ENCODE measurements at places on chromosomes 11 and 22.

DNA sequence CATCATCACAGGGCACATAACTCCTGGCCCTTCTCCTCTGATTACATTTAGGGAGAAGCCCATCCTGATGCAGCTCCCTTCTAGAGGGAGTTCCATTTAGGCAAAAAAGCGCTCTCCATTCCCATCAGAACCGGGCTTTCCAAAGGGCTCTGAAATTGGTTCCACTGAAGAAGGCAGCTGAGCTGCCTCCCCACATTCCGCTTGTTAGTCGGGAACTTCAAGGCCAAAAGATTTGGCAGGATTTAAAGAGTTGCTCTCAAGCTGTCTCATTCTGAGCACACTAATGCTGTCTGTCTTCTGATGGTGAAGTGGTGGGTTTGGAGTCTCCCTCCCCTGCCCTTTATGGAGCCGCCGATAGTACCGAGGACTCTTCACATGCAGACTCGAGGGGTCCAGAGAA lies 26.6 kb upstream of the CABP7 start:
- no peak for DNase-seq

DNA sequence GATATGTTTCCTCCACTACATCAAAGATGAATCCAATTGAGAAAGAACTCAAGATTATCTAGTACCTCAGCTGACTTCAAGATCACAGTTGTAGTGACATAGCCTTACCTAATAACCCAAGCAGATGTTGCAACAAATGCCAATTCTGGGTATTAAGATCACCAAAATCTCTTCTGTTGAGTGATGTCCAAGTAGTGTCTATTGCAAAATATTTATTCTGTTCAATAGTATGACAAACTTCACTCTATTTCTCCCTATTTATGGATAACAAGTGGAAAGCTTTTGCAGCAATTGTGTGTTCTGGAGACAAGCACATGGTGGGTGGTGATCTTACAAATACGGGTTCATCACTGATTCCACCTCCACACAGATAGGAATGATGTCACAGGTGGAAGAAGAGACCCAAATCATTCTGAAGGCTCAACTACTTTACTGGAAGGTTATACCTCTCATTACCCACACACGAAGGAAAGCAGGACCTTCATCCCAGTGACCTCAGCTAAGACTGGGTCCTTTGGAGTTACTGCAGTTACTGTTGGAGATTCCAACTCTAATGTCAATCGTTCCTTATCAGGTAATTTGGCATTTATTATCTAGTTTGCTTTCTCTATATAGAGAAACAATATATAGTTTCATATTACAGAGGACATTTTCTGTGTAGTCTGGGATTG lies 72.0 kb downstream of the CD44 start:
- no peak for DNase-seq

GRCh38 chr11:106077609-106078455 lies at the start of gene AASDHPPT:
Gene AASDHPPT, plus strand, starts transcription at chr11:106077662. Its CDS starts 49 bp downstream, at chr11:106077711.
- DNase-seq = no peak

GRCh38 chr11:107928767-107929507 lies 689 bp downstream of the RAB39A start:
- DNase-seq = no peak

DNA sequence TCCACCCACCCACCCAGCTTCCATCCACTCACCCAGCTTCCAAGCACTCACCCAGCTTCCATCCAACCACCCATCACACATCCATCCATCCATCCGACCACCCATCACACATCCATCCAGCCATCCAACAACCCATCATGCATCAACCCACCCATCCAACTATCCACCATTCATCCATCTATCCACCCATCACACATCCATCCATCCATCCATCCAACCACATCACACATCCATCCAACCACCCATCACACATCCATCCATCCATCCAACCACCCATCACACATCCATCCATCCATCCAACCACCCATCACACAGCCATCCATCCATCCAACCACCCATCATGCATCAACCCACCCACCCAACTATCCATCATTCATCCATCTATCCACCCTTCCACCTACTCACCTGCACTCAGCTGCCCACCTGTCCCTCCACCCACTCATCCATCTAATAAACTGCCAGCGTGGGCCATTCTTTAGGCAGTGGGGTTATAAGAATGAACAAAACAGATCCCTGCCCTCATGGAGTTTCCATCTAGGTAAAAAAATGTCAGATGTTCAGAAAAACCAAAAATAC lies 88.2 kb downstream of the CELSR1 start:
- no peak for DNase-seq

DNA sequence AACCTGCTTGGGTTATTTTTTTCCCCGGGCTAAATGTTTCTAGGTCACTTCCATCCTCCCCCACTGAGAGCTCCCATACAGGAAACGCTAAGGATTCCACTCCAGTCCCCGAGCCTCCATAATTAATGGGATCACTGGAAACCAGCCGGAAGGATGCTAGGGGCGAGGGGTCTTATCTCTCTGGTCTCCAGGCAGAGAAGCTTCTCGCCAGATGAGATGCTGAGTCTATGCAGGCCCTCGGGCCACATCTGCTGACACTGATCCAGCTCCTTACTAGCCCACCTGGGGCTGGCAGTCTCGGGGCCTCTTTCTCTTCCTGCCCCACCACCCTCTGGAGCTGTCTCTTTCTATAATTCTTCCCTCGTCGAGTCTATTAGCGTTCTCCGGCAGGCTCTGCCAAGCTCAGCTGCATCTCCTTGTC lies 125.9 kb upstream of the SYT13 start:
- no peak for DNase-seq

GRCh38 chr11:19241260-19242178 lies 774 bp upstream of the E2F8 start:
- peak; percentile 75 for DNase-seq

- no peak for DNase-seq
Observed at GRCh38 chr11:85316967-85317366, 310.2 kb downstream of the DLG2 start.

DNA sequence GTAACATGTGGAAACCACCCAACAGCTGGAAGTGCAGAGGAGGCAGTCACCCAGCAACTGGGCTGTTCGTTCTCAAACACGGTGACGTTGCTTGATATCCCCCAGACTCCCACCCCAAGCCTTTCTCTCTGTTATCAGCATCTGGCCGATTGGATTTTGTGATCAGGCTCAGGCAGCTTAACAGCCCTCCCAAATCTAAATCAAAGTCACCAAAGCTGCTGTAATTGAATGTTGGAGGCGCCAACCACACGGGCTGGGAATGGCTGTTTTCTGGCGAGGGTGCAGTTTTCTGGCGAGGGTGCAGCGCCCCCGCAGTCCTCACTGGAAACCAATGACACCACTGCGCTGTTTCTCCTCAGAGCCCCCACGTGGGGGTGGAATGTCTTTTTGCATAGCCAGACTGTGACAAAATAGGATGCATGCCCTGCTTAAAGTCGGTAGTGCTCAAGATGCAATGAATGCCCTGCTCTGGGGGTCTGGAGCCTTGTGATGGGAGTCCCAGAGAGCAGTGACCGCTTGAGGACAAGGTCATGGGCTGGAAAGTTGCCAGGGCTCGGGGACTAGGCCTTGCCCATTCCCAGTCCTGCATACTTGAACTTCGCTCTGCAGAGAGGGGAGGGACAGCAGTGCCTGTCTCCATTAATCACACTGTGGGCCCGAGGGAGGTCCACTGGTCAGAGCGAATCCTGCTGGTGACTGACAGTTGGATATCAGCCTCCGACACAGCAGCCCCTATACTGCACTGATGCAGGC lies 105.3 kb downstream of the MORC2 start:
- DNase-seq = no peak

- no peak for DNase-seq
Observed at GRCh38 chr22:45932071-45932470, 44.9 kb downstream of the WNT7B start.

DNA sequence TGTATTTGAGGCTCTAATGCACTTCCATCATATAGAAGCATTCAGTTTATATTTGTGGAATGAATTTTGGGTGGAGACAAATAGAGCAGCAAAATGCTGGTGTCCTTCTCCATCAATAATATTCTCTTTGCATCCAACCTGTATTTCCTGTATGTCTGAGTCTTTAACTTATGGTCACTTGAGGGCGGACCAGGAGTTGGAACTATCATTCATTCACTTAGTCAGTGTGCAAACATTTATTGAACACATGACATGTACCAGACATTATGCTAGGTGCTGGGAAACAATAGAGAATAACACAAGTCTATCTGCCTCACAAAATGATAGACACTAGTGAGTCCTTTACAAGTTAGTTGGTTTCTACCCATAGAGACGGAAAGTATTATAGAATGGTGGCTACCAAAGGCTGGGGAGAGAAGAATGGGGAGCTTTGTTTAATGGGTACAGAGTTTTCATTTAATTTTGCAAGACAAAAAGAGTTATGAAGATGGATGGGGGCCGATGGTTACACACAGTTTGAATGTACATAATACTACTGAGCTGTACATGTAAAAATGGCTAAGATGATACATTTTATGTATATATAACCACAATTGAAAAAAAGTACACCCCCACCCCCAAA lies 4.6 kb upstream of the TMEM123 start:
- no peak for DNase-seq

GRCh38 chr11:110069158-110069737 lies 23.9 kb upstream of the ZC3H12C start:
- no peak for DNase-seq

GRCh38 chr11:134733646-134734045 lies 321.6 kb upstream of the B3GAT1 start:
- DNase-seq = no peak

GRCh38 chr22:28440592-28441390 lies 238.8 kb downstream of the TTC28 start:
- DNase-seq = no peak

DNA sequence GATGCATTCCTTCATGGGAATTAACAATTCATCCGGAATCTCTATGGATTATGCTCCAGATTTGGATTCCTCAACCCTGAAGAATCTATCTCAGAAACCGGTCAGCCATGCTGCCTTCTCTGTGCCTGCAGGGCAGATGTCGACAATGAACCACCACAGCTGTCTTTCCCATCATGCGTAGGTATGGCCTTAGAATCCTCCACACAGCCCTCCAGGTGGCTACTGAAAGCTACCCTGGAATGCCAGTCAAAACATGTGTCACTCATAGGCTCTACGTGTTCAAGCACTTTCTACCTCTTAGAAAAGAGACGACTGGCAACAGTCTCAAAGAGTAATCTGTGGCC lies 19.4 kb downstream of the MAML2 start:
- no peak for DNase-seq
